ENCODE measurements at places on chromosomes 16 and 17. TPM values are rescaled to one million over a fixed set of nuclear protein-coding genes. Genes with fewer than 3 reads are reported as not detected.

GRCh38 chr16:86362155-86362849, 148.0 kb upstream of the FOXF1 start:
- DNase-seq = no peak

- no peak for DNase-seq
These were observed 4.0 kb downstream of the PRSS54 start for GRCh38 chr16:58290861-58291260.

- peak; percentile 92 for DNase-seq
These were observed 2.5 kb upstream of the ATP6V0C start for GRCh38 chr16:2511128-2511800.

- DNase-seq = peak; percentile 86
These were observed at the start of gene CCDC57 for GRCh38 chr17:82212331-82213250. Gene CCDC57 (minus strand): TSS chr17:82212842. CDS start chr17:82201944, 10,898 bp downstream.

DNA sequence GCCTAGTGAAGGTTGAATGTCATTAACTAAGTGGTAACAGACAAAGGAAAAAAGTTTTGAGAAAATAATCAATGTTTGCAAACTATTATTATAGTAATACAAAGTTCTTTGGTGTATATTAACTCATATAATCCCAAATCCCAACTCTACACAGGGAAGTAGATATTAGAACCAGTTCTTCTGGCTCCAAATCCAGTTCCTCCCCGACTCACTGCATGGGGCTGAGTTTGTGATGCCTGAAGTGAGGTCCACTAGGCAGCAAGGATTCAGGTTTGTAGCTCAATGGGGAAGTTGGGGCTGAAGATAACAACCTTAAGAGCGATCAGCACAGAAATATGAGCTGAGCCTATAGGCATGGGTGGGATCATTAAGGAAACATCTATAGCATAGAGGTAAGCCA, 5.6 kb upstream of the SYNRG start:
- no peak for DNase-seq

- peak; percentile 3 for DNase-seq
These were observed 31.8 kb upstream of the ZNF469 start for GRCh38 chr16:88350922-88351321.

- DNase-seq = no peak
These were observed 1418.8 kb downstream of the CDH11 start for GRCh38 chr16:63702981-63703590.

DNA sequence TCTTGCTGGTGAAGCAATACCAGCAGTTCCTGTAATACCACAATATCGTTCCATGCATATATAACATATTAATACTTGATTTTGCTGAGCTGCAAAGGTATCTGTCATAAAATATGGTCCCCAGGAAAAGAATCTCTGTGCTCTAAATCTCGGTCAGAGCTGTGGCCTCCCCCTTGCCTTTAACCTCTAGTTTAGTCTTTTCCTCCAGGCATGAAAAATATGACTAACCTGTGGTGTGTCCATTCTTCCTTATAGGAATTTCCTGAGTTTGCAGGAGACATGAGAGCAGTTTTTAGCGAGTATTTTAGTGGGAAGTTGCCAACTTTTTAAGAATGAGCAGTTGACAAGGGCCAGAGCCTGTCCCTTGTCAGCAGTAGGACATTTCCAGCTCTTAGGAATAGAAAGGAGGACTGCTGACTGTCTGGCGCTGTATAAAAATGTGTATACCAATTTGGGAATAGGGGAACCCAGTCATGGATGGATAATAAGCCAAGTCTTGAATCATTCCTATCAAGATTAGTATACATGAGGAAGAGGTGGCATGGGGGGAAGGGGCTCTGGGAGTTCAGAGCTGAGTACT, 8.7 kb downstream of the ATXN1L start:
- no peak for DNase-seq

GRCh38 chr16:68935008-68935407, 91.7 kb downstream of the TANGO6 start:
- no peak for DNase-seq

- DNase-seq = no peak
These were observed 12.6 kb downstream of the PMFBP1 start for GRCh38 chr16:72159386-72159785.

- DNase-seq = no peak
These were observed 120.2 kb upstream of the XYLT1 start for GRCh38 chr16:17590711-17591654.

DNA sequence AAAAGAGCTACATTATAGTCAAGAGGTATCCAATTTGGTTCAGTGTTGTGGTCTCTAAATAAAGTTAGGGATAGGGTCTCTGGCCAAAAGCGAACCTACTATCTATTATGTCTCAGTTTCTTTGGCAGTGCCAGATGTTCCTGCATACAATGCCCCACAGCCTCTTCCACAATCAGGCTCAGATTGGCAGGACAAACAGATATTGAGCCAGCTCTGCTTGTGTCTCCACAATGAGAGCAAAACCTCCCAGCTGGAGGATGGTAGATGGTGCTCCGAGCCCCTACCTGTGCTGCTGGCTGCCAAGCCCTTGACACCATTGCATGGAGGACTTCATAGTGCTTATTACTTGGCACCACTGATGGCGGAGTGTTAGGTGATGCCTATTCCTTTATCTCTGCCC, 19.7 kb downstream of the PHAF1 start:
- DNase-seq = no peak

DNA sequence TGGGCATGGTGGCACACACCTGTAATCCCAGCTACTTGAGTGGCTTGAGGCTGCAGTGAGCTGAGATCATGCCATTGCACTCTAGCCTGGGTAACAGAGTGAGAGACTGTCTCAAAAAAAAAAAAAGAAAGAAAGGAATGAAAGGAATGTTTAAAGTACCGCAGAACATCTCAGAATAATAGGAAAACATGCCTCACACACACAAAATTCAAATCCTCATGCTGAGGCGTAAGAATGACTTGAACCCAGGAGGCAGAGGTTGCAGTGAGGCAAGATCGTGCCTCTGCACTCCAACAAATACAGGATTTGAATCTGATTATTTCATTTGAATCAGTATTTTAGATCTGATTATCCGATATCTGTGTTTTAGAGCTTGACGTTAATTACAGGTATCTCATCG, 21.3 kb upstream of the GAA start:
- no peak for DNase-seq

DNA sequence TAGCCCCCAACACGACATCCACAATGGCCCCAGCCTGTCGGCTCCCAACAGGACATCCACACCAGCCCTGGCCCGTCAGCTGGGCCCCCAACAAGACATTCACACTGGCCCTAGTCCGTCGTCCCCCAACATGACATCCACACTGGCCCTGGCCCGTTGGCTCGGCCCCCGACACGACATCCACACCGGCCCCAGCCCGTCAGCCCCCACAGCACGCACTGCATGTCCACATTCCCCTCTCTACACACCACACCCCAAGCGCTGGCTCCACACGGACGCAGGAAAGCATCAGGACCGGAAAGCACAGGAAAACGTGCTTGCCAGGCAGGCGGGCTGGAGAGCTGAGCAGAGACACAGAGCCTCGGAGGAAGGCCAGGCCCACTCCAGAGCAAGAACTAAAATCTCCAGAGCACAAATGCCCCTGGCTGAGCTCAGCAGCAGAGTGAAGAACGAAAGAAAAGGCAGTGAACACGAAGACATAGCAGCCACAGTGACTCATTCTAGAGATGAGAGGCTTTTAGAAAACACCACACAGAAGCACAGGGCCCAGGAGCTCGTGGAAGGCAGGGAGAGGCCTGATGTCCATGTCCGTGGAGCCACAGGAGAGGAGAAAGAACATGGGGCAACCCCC, 50.6 kb downstream of the LMF1 start:
- DNase-seq = peak; percentile 84

GRCh38 chr17:5139458-5139732, 23.6 kb downstream of the USP6 start:
- no peak for DNase-seq

- DNase-seq = no peak
These were observed 41.0 kb upstream of the MRPS23 start for GRCh38 chr17:57890857-57891232.

- DNase-seq = no peak
These were observed 10.9 kb upstream of the STAT3 start for GRCh38 chr17:42399121-42399520.

GRCh38 chr17:20063665-20064648, 54.8 kb downstream of the SPECC1 start:
- peak; percentile 87 for DNase-seq

DNA sequence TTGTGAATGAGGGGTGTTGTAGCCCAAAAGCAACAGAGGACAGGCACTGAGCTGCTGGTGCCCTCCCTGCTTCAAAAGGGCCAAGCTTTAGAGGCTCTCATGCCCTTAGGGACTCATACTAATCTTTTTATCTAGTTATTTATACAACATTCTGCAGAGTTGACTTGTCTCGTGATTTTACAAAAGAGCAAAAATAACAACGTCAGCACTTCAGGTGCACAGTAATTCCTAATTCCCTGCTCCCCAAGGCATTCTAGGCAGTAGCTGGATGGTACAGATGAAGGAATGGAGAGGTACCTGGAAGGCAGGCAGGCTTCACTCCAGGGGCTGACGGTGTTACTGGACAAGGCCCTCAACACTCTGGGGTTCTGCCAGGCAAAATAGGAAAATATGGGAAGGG, 406.7 kb upstream of the CCL2 start:
- no peak for DNase-seq

GRCh38 chr16:56479469-56479868, 28.1 kb downstream of the OGFOD1 start:
- DNase-seq = no peak

DNA sequence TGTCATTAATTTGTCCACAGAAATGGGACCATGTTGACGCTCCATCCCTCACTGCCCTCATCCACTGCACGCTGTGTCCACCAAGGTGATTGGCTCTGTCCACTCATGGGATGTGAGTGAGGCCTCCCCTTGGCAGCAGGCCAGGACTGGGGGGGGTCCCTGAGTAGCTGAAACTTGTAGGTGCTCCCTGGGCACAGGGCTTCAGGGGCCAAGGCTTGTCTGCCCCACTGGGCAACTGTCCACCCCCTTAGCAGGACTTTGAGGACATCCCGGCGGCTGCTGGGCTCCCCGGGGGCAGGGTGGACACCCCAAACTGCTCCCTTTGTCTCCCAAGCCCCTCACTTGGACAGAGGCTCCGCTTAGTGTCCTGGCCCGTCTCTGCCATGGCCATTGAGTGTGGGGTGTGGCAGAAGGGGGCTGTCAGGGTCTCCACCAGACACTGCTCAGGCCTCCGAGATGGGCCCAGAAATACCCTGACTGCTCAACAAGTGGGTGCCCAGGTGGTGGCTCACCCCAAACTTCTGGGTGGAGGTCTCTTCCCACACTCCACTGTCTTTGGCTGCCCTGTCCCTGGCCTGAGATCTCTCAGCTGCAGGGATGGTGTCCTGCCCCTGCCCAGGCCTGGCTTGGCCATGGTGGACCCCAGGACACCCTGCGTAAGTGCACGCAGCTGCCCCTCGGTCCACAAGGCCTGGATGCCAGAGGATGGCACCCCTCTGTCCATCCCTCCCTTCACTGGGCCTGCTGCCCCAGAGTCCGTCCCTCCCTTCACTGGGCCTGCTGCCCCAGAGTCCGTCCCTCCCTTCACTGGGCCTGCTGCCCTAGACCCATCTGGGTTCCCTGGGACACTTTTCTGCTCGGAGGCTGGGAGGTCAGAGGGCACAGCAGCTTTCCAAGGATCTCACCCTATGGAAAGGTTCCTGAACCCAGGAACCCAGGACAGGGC, 2.9 kb upstream of the RAB40C start:
- peak; percentile 80 for DNase-seq

The CHMP1A gene
- 37.0 TPM for total RNA-seq

The MYL4 gene
- total RNA-seq = 5,885 TPM

The MMP25 gene
- total RNA-seq = 1.1 TPM

The MSLN gene
- not detected for total RNA-seq

The ASPA gene
- total RNA-seq = 2.9 TPM

The SRL gene
- 343 TPM for total RNA-seq

The CD300H gene
- not detected for total RNA-seq

The DRC7 gene
- total RNA-seq = not detected

The KPNA2 gene
- total RNA-seq = 23.0 TPM

The ADGRG1 gene
- 18.5 TPM for total RNA-seq

The RNF222 gene
- not detected for total RNA-seq

The HIGD1B gene
- 1.6 TPM for total RNA-seq

All from right cardiac atrium (tissue), 5 donors.